ENCODE measurements at places on chromosomes 13 and 19.

DNA sequence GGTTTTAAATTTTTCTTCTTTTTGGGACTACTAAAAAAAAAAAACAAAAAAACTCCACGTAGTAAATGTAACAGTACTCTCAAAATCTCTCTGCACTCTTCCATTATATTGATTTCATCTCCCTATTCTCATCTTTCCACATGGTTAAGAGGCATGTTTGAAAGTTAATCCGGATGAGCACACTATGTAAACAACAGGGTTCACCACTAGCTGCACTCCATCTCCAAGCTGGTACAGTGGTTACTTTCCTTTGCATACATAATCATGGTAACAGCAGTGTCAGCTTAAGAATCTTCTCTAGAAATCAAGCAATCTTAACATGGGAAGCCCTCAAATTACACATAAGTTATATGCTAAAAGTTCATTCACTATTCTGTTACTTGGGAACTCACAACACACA lies 92.6 kb downstream of the MIPEP start:
- DNase-seq = no peak

GRCh38 chr13:34179927-34180326 lies 362.0 kb downstream of the RFC3 start:
- DNase-seq = no peak

DNA sequence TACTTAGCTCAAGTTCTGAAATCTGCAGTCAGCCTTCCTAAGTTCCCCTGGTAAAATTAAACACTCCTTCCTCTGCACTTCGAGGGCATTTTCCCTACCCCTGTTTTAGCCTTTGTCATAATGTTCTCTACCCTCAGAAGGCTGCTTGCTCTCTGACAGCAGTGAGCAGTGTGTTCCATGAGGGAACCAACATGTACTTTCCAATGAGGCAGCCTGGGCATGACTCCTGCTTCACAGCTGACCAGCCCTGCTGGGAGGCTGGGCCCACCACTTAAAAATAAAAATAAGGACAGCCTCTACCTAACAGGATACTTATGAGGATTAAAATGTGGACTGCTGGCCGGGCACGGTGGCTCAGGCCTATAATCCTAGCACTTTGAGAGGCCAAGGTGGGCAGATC lies 26.4 kb downstream of the RUBCNL start:
- no peak for DNase-seq

GRCh38 chr19:35135389-35135909 lies 590 bp upstream of the LGI4 start:
- DNase-seq = peak; percentile 65

- no peak for DNase-seq
These were observed 48.4 kb downstream of the KCTD12 start for GRCh38 chr13:76837801-76838200.

DNA sequence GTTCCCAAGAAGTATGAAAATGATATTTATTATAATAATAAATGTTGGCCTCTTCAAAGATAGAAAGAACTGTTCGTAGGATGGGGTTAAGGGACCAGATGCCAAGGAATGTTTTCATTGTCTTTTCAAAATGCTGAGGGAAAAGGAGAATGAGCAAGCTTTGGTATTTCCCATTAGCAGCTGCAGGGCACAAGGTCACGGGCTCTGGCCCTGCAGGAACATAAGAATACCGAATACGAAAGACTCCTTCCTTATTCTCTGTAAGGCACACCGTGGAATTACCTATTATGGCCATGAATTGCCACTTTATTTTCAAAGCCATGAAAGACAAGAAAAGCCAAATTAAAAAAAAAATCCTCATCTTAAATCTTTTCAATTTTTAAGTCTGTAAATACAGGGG lies 49.6 kb upstream of the OLFM4 start:
- no peak for DNase-seq

DNA sequence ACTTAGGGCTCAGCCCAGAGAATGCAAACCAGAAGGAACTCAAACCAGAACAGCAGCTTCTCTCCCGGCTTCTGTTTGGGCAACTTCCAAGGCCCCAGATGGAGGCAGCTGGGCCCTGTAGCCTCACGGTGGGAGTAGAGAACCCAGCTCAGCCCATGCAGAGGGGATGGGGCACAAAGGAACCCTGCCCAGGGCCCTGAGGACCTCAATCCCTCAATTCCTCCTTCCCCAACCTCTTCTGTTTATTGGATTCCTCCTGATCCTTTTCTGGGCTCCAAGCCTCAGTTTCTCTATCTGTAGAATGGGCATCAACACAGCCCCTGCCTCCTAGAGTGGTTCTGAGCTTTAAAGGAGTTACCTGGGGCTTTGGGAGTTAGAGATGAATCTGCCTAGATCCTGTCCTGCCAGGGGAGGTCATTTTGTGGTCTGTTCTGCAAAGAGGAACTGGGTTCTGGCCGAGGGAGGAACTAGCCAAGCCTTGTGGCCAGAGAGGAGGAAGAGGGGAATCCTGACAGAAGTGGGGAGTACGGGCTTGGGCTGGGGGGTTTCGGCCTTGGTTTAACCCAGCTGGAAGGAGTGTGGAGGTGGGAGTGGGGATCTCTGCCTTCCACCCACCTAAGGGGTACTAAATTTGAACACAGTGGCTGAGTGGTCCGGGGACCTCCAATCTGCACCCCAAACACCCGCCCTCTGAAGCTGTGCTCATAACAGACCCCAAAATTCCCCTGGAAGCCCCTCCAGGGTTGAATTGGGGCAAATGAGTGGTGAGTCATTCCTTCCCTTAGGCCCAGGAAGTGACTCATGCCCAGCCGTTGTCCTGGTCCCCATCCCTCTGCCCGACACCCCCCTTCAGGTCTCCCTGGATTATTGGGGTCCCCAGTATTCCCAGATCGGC lies 2.7 kb downstream of the ADGRE5 start:
- DNase-seq = peak; percentile 80
